CD14-positive monocyte (primary cell): ENCODE measurements at places on chromosomes 4 and X.

DNA sequence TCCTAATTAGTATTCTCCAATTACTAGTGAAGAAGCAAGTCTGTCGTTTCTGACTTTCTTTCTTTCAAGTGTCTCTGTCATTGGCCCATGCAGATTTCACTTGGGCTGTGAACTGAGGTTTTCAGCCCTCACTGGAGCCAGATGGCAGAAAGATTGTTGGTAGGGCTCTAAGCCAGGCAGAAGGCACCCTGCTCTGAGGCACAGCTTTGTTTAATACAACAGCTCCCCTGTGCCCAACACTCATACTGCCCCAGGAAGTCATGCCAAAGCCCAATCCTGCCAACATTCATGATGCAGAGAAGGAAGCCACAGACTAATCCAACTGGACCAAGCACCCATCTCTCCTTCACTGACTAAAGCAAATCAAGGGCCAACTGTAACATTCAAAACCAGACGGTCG, 117.1 kb upstream of the FRG1 start:
- no peak for DNase-seq

DNA sequence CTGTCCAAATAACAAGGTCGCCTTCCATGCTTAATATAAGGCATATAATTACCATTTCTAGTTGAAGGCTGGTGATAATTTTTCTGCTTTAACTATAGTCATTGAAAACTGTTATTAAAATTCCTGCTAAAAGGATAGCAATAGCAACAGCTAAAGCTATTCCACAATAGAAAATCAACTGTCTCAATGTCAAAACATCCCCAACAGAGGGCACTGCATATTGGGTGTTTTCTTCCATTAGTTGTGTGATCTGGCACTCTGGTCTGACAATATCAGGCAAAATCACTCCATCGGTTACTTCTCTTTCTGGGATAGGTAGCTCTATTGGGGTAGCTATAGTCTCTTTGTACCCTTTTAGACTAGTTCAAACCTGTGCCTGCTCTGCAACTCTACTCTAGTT, 53.5 kb downstream of the TMPRSS11F start:
- DNase-seq, result no peak

DNA sequence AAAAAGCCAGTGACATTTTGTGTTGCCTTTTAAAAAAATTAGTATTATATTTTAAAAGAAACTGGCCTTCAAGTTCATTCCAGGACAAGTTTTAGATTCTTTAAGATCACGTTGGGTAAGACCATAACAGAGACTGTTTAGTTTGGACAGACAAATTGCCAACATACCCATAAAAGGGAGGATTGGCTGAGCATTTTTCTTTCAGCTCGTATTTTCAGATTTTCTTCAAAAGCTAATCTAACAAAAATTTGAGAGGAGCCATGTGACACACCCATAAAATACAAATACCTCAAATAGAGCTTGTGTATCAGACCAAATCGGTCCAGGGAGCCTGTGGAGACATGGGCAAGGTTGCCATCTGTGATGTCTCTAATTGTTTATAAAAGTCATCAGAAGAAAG, 74.6 kb upstream of the C1QTNF7 start:
- DNase-seq, result no peak

- DNase-seq, result no peak
These were observed at the start of gene PWWP3B for GRCh38 chrX:106168107-106168506. PWWP3B (plus strand) TSS chrX:106168305; CDS start chrX:106205433, 37,128 bp downstream.

DNA sequence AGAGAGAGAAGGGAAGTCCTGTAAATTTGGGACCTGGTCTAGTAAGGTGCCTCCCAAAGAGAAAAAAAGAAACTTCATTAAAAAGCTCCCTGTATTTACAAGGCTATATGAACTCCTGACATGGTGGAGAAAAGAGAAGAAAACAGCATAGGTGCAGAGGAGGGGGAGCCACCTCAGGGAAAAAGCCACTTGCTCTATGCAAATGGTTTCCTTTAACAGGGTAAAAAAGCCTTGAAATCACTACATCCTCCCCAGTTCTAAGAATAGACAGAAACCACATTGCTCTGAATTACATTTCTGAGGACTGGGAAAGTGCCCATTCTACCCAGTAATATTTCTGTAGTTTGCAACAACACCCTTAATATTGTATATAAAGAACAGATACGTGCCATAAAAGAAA, 165.5 kb downstream of the KLF8 start:
- no peak for DNase-seq

DNA sequence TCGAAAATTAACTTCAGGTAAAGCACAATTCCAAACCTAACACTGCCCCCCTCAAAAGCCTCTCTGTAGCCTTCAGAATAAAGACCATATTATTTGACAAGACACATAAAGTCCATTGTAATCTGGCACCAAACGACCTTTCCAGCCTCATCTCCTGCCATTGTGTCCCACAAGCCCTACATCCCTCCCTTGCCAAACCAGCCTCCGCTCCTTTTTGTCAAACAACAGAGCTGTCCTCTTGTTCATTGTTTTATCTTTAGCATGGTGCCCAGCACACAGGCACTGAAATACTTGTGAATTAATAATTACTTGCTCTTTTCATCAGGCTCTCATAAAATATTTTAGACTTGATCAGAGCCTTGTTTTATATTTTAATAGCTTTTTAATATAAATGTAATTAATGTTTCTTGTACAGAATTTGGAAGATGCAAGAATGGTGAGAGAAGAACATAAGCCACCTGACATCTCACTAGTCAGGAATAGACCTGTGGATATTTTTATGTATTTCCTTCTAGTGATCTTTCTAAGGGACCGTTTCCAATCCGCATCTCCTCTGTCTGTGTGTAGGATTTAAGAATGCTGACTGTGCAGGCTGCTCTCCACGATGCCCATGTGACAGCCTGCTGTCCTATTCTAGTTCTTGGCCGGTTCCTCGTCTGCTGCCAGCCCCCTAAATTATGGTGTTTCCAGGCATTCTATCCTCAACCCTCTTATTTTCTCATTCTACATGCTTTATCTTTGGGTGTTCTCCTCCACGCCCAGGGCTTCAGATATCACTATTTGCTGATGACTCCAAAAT, 3.0 kb upstream of the IRF2 start:
- DNase-seq, result no peak

DNA sequence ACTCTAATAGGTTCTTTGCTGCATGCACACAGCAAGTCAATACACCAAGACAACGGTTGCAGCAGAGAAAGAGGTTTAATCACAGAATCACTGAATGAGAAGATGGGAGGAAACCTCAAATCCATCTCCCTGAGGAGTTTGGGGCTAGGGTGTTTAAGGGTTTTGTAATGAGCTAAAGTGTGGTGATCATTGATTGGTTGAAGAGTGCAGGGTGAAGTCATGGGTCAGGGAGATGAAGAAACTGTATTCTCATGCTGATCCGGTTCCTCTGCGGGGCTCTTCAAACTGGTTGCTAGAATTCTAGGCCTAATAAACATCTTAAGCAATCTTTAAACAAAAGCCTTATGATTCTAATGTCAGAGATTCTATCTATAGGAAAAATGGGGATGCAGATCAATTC, 432.5 kb upstream of the FAM47C start:
- DNase-seq, result no peak

- DNase-seq, result no peak
These were observed 5.8 kb downstream of the MTMR8 start for GRCh38 chrX:64389489-64389888.

DNA sequence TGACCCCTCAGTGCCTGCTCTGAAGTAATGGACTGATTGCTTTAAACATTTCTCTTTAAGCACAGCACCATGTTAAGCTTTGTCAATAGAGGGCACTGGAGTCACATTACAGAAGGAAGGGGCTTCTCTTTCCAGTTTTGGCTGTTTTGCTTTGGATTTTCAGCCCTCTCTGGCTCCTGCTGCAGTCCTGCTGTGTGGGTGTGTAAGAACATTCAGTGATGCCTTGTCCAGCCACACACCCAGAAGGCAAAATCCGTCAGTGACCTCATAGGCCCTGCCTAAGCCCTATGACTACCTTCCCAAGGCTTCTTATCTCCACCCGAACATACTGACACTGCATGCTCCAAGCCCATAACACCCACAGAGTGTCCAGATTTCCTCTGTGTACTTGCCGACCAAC, 215.3 kb upstream of the CTSO start:
- no peak for DNase-seq

DNA sequence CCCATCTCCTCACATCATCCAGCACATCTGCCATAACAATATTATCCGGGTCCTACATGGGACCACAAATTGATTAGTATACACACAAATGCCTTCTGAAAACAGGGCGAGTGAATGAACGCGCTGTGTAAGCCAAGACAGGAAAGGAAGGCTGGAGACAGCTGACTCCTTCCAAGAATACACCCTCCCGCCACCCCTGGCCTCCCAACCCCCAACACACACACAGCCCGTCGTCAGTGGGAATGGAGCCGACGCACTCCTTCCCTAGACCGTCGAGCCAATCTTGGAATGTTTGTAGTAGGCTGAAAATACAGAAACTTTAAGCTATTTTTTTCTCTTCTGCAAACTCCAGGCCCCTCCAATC, 319 bp upstream of the MAGEH1 start:
- DNase-seq, result no peak

GRCh38 chr4:44535981-44536380, 87.4 kb upstream of the KCTD8 start:
- DNase-seq, result no peak

- no peak for DNase-seq
These were observed 204.0 kb upstream of the ANXA3 start for GRCh38 chr4:78347527-78347926.

DNA sequence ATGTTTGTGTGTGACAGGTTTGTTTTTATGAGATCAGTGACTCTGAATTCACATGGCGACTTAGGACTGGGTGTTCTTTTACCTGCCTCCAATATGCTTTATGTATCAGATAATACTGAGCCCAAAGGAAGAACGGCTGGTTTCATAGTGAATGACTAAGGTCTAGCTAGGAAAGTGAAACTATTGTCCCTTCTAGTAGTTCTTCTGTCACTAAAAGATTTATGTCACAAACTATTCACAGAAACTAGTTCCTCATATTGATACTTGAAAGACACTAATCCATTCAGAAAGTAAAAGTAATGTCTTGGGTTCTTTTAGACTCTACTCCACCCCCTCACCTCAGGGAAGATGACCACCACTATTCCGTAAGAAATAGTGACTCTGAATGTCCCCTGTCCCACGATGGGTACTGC, 81.7 kb downstream of the EGF start:
- DNase-seq, result no peak

GRCh38 chrX:37409278-37409677, 60.1 kb downstream of the PRRG1 start:
- no peak for DNase-seq

GRCh38 chrX:70268034-70268433, at the start of gene ARR3:
ARR3 (plus strand) TSS chrX:70268334; CDS start chrX:70269386, 1,052 bp downstream.
- DNase-seq, result no peak

DNA sequence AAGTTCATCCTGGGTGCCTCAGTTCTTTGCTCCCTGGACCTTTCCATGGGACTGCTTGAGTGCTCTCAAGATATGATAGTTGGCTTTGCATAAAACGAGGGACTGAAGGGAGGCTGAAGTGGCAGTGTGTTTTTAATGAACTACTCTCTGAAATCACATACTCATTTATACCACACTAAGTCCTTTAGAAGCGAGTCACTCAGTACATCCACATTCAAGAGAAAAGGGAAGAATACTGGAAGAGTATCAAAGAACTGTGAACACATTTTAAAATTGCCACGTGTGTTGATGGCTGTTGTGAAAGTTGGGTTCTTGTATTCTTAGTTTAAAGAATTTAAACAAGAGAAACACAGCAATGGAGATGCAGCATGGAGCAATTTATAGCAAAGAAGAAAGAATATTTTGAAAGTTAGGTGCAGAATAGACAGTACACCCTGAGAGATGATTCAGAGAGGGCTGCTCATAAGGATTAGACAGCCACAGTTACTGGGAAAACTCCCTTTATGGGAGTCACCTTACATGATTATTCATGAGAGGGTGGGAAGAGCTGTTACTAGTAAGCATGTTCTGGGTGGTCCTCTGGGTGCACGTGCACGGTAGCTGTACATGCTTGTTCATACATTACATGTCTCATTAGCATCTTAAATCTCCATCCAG, 380.7 kb downstream of the ADGRL3 start:
- no peak for DNase-seq

DNA sequence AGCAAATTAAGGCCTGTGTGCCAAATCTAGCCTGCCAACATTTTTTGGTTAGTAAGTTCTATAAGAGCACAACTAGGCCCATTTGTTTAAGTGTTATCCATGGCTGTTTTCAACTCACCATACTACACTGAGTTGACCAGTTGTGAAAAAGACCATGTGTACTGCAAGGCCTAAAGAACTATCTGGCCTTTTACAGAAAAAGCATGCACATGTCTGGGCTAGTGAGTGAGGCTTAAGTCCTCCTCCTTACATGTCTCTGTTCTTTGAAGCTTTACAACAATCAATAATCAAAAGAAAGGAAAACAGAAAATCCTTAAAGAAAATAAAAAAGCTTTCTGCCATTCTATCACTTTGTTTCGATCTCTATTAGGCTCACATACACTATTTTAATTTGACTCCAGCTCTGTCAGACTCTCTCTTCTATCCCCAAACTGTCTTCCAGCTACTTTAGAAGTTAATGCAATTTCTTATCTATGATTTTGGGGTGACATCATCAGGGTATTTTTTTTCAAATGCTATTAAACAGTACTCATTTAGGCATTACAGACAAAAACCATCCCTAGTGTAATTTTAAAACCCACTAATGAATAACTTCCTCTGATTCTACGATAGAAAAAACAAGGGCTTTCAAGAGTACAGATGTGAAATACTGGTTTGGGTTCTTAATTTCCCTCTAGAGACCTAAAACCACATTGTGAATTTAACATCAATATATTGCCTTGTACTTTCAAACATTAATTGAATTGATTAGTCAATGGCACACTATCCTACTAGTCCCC, 161.8 kb downstream of the MAB21L2 start:
- DNase-seq, result no peak

DNA sequence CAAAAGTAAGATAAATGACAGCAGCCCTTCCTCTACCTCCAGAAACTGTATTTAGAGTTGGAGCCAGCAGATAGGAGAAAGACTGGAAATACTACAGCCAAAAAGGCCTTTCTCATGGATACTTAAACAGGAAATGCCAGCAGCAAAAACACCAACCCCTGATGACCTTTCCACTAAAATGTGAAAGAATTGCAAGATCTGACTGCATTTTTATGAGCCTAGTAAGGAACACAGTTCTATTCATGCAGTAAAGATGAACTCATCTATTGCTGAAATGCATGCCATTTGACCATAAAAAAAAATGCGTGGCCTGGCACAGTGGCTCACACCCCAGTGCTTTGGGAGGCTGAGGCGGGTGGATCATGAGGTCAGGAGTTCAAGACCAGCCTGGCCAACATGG, 19.9 kb downstream of the ABCG2 start:
- no peak for DNase-seq

GRCh38 chrX:132822634-132823012, 135.8 kb downstream of the HS6ST2 start:
- no peak for DNase-seq

GRCh38 chr4:86271057-86271456, 88.8 kb downstream of the MAPK10 start:
- DNase-seq, result no peak

DNA sequence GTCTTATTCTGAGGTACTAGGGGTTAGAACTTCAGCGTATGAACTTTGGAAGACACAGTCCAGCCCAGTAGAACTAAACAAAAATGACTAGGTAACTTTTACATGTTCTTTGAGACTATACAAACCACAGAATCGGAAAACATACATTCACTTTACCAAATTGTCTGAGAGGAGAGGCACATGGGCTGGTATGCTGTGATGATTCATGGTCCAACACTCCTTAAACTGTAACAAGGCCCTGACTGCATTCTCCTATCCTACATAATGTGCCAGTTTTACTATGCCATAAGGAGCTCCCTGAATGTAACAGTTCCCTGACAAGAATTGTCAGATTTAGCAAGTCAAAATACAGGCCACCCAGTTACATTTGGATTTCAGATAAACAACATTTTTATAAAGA, 640.0 kb downstream of the RAB28 start:
- no peak for DNase-seq
